ENCODE measurements at places on chromosomes 4 and X. TPM values are rescaled to one million over a fixed set of nuclear protein-coding genes. Genes with fewer than 3 reads are reported as not detected.

DNA sequence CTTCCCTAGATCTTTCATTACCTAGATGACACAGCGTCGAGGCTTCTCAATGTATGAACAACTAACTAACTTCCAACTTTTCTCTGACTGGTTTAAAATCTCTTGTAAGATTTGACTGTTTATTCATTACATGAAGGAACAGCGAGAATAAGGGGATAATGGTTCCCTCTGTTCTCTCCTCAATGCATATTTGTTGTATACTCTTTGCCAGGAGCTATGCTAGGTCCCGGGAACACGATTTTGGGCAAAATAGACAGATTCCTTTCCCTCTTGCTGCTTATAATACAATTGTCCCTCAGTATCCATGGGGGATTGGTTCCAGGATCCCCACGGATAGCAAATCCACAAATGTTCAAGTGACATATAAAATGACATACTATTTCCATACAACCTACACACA lies 1020.0 kb downstream of the DMD start:
- no peak for DNase-seq

GRCh38 chrX:131216828-131217227 lies 72.3 kb downstream of the IGSF1 start:
- DNase-seq = no peak

DNA sequence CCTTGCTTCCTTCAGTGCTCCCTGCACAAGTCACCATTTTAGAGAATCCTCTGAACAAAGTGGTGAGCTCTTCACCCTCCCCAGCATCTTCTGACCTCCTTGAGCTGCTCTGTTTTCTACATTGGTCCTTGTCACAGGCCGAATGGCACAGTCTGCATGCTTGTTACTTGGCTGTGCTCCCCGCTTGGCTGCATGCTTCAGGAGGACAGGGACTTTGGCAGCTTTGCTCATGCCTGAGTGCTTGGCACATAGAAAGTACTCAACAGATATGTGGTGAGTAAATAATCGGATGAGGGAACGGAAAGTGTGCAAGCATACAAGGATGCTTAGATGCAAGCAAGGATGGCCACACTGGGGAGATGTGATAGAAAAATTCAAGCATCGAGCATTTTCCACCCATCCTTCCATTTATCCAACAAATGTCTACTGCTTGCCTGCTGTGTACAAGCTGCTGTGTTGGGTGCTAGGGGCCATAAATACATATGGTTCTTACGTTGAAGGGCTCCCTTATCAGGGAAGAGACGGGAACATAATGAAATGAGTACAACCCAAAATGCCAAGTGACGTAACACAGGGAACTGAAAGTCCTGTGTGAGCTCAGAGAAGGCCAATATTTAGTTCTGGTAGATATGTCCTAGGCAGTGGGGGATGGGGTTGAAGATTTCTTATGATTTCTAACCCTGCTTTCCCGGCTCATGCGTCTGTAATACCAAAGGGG lies 31.2 kb downstream of the SLC2A9 start:
- DNase-seq = no peak

GRCh38 chrX:104255465-104255864 lies 732 bp upstream of the ESX1 start:
- no peak for DNase-seq

DNA sequence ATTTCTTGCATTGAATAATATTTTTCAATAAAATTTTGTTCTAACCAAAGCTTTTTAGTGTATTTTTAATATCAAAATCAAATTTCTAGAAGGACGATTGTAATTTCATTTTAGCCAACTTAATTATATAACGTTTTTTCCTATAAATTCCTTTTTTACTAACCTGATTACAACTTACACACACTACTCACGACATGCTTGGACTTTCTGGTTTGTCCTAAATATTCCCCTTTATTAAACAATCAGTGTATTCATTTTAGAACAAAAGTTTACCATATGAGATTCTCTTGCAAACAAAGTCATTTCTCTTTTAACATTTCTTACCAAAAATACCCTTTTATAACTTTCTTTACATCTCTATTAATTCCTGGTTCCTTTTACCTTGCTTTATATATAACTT lies 173.7 kb downstream of the PWWP3B start:
- DNase-seq = no peak

- no peak for DNase-seq
Observed at GRCh38 chr4:123343400-123344041, 53.1 kb upstream of the SPRY1 start.

DNA sequence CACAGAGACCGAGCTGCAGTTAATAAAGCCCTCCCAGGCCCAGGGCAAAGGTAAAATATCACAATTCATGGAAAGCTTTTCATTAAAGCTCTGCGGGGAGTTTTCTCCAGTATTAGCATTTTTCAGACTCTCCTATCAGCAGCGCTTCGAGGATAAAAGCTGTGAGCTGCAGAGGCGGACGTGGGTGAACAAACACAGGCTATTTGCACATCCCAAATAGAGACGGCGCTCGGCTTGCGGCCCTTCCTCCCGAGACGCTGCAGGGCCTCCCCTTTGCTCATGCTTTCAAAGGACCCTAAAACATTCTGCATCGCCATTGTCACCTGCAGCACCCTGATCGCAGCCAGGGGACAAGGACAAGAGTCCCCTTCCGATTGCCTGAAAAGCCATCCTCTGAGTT lies 97.3 kb downstream of the SORCS2 start:
- no peak for DNase-seq

- DNase-seq = no peak
Observed at GRCh38 chr4:105815701-105816100, 79.6 kb upstream of the NPNT start.

GRCh38 chr4:3044870-3045819 lies 29.2 kb downstream of the HTT-AS start:
- no peak for DNase-seq

DNA sequence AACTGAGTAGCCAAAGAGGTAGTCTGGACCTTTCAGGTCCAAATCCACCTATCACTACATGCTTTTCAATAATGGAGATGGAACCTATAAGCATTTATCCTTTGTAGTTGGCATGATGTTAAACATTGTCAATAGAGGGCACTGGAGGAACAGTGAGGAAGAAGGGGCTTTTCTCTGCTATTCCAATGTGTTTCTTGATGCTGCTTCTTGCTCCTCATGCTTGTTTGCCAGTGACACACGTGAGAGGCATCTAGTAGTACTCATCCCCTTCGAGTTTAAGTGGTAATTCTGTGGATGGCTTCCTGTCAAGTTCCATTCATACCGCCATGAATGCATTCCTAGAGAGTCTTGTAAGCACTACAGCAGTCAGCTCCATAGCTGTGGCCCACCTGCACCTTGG lies 84.0 kb downstream of the NAA11 start:
- peak; percentile 25 for DNase-seq

GRCh38 chrX:53071604-53072417 lies 10.4 kb upstream of the TSPYL2 start:
- peak; percentile 58 for DNase-seq

- DNase-seq = no peak
Observed at GRCh38 chr4:106450249-106450648, 81.7 kb upstream of the GIMD1 start.

DNA sequence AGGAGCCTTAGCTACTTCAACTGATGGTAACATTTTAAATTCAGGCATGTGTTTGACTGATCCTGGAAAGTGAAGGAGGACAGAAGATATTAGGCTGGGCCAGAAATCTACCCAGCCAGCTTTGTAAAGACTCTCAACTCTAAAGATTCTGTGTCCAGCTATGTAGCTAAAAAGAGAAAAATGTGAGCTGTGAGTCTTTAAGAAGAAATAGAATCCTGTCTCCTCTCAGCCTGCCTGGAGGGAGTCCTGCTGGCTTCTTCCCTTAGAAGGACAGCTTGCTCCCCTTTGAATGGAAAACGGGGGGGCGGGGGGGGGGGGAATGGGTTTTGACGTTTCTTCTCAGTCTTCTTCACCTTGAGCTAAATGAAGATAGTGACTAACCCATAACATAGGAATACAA lies 54.3 kb upstream of the INTU start:
- DNase-seq = no peak

DNA sequence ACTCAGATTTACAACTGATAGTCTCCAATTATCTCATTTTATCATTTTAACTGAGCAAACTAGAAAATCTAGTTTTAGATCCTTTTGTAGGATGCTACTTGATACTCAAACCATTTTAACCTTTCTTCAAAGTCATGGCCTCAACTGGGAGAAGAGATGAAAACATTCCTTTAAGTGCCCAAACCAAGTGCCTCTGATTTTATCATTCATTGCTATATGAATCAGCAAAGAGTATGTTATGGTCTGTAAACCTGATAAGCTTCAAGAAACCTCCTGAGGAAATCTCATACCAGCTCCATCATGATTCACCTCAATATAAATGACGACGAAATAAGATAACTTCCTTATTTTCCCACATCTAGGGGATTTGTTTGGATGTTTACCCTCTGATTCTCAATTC lies 119.9 kb downstream of the FAM13A start:
- no peak for DNase-seq

DNA sequence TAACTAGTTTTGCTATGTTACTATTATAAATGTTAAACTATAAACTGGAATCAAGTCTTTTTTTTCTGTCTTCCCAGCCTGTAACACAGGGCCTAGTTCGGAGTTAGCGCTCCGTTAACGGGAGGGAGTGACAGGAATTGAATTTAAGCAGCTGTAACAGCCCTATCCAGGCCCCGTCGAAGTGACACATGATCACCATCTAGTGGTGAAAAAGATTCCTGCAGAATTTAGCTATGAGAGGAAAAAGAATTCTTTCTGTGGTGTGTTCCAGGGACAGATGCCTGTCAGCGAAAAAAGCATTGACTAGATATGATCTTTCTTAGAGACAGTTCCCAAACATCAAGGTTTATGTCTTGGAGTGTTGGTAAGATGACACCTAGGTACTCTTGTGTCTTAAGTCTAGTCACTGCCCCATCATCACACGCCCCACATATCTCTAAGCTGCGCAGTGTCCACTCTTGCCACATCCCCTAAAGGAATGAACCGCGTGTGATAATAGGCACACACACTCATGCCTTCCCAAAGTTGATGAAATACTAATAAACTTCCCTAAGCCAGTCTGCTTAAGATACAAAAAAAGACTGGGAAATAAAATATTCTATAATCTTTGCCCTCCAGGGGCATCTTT lies 2.1 kb downstream of the GAB3 start:
- DNase-seq = peak; percentile 72

DNA sequence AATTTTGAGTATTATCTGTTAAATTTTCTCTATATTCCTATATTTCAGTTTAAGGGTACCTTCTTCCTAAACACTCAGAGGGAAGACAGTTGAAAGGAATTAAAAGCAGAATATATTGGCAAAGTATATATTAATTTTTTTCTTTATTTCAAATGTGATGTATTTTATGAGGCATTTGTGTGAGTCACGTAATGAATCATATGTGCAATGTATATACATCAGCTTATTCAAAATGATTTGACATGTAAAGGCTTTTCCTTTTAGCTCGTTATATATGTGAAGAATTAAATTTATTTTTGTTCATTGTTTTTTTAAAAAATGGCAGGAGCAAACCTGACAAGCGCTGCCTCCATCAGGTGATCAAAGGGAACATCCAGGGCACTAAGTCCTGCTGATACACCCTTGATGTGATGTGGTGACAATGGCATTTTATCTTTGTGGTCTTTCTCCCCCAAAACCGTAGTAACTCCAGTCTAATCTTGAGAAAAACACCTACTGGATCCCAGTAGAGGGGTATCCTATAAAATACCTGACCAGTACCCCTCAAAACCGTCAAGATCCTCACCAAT lies 8.9 kb downstream of the WWC2 start:
- DNase-seq = no peak

- no peak for DNase-seq
Observed at GRCh38 chr4:65391814-65392213, 278.5 kb downstream of the EPHA5 start.

DNA sequence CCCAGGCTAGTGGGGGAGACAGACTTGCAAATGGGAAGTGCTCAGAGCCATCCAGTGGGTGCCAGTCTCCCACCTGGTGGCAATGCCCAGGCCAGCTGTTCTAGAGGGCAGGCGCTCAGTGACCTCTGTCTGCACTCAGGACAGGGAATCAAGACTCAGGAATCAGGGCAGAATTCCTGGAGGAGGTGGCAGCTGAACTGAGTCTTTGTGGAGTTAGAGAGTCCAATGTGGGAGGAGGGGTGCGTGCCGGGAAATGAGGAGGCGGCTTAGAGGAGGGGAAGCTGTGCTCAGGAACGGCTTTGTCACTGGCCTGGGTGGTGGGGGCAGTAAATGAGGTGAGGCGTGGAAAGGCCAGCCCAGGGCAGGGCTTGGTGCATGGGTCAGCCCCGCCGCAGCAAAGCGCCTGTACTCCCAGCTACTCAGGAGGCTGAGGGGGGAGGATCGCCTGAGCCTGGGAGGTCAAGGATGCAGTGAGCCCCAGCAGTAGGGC lies 31.3 kb upstream of the SORCS2 start:
- peak; percentile 46 for DNase-seq

- DNase-seq = no peak
Observed at GRCh38 chrX:109926743-109927662, 75.9 kb upstream of the TMEM164 start.

DNA sequence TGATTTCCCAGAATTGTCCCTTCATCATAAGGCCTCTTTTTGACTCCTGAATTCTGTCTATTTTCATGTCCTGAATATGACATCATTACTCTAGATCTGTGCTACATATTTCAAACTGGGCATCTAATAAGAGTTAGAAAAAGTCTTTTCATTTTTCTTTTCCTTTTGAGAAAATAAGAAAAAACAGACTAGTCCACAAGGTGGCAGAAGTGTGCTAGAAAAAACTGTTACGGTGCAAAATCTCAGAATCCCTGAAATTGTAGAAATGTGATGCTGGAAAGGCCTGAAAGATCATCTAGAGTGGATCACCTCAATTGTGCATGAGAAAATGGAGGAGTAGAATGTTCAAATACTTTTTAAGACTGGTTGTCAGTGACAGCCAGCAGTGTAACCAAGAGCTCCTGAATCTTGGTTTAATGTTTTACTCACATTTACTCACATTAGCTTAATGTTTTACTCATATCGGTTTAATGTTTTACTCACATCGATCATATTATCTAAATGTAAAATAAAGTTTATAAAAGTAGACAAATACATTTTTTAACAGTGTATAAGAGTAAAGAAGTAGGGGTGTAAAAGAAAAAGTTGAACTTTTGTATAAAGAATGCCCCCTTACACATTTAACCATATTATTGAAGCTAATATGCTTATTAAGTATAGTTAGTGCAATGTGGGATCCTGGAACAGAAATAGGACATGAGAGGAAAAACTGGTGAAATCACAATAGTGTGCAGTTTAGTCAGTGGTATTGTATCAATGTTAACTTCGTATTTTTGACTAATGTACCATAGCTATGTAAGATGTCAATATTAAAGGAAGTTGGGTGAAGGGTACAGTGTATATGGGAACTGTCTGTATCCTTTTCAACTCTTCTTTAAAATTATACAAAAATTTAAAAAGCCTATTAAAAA lies 15.2 kb downstream of the ASB11 start:
- DNase-seq = peak; percentile 50

Gene TAF7L
- not detected for total RNA-seq

Gene H2AZ1
- total RNA-seq = 1,194 TPM

Gene GC
- not detected for total RNA-seq

Gene VCX3A
- 0.26 TPM for total RNA-seq

Gene DGKK
- 1.4 TPM for total RNA-seq

Gene GRIA2
- total RNA-seq = not detected

Gene USP26
- not detected for total RNA-seq

Gene CITED1
- 1.4 TPM for total RNA-seq

Gene SPANXN4
- total RNA-seq = not detected

Gene PRDM8
- 0.07 TPM for total RNA-seq

Gene SGCB
- 8.7 TPM for total RNA-seq
